ENCODE measurements at places on chromosomes 5 and 9.

- no peak for DNase-seq
Measured at GRCh38 chr9:93492327-93492726, 38.9 kb upstream of the FAM120AOS start.

DNA sequence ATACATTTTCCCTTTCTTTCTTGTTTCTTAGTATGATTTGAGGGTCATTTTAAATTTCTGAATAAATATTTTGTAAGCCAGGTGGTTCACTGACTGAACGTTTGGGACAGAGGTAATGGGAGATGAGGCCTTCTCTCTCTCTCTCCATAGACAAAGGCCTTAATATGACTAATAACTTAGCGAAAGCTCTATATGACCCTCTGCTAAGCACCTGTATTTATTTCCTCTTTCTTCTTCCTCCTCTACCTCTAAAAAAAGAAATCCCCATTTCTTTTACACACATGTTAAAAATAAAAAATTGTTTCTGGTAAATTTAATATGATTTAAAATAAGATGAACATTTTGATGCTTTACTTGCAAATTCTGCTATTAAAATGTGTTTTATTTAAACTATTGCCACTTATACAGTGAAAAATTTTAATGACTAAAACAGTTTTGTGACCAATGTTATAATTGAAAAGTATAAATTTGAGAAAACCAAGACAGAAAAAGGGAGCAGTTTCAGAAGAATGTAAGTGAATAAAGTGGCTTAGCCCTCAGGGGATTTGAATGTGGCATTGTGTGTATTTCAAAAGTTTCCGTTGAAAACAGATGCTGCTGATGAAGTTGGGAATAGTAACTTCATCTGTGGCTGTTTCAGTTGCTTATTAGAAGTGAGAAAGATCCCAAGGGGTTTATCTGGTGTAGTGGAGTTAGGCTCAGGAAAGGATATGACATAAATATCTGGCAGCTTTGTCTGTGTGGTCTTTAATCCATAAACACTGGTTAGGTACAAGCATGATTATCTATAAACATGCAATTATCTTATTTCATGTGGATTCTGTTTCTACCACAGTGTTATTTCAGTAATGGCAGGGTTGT, 128.6 kb upstream of the GRHPR start:
- DNase-seq: peak; percentile 58

GRCh38 chr5:59037941-59038797, 455.3 kb downstream of the RAB3C start:
- DNase-seq: peak; percentile 43

- peak; percentile 59 for DNase-seq
Measured at GRCh38 chr5:133930061-133930812, 38.2 kb downstream of the C5orf15 start.

GRCh38 chr9:5578698-5579085, 50.2 kb upstream of the RIC1 start:
- DNase-seq: no peak

- no peak for DNase-seq
Measured at GRCh38 chr5:26942481-26942880, 95.9 kb downstream of the CDH9 start.

- DNase-seq: peak; percentile 18
Measured at GRCh38 chr5:177984584-177985206, 11.3 kb downstream of the PROP1 start.

- DNase-seq: no peak
Measured at GRCh38 chr5:1288439-1289335, 6.2 kb downstream of the TERT start.

- DNase-seq: no peak
Measured at GRCh38 chr5:31383734-31384133, 148.2 kb downstream of the DROSHA start.

GRCh38 chr9:136119883-136120393, 1.3 kb upstream of the TMEM250 start:
- no peak for DNase-seq

GRCh38 chr9:87435189-87435880, 62.3 kb upstream of the DAPK1 start:
- DNase-seq: no peak

DNA sequence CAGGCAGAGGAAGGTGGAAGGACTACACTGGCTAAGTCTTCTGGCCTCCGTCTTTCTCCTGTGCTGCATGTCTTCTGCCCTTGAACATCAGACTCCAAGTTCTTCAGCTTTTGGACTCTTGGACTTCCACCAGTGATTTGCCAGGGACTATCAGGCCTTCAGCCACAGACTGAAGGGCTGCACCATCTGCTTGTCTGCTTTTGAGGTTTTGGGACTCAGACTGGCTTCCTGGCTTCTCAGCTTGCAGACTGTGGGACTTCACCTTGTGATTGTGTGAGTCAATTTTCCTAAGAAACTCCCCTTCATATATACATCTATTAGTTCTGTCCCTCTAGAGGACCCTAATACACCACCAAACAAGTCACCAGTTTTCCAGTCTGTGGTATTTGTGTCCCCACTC, 9.7 kb upstream of the ANKDD1B start:
- no peak for DNase-seq

DNA sequence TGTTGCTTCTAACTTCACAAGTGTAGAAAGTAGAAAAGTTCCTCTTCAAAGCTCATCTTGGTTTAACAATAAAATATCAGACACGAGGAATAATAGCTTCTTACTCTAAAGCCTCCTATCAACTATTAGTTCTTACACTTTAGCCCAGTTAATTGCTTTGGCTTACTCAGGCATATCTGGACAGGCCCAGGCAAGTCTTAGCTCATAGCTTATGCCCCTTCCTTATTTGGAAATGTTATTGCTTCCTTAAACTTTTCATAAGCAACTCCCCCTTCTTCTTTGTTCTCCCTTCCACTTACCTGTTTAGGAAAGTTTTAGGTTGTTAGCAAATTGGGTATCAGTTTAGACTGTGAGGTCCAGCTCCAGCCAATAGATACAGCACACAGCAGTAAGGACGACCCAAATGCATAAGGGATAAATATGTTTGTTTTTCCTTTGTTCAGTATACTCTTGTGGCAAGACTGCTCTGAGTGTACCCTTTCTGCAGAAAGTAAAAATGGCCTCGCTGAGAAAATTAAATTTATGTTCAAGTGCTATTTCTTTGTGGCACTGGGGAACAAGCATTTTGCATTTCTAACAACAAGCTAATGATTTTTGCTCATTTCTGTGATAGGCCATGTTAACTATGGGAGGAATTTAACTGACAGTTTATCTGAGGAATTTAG, 162.1 kb downstream of the SMC2 start:
- DNase-seq: no peak

DNA sequence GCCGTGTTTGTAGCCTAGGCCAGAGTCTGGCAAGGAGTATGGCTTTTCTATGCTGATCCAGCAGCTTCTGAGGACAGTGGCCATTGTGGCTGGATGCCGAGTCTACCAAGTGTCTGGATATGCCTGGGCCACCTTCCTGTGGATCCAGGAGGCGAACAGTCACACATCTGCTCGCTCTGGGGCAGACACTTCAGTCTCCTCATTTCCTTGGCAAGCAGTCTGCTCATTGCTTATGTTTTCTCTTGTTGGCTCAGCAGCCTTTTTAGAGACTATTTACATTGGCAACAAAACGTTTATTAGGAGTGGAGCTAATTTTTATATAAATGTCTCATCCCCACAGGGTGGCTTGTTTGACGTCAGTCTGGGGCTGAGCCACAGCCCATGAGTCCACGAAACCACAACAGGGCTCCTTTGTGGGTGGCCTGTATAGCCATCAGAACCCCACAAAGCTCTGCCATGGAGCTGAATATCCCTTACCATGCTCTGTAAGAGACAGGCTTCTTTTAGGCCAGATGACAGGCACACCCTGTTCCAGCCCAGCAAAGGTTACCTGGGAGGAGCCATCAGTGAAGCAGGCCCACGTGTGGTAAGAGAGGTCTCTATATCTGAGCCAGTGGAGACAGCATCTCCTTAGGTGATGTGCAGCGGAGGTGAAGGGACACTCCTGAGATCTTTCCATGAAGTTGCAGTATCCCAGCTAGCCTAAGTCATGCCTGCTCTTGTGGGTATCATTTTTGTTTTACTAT, 221.7 kb downstream of the DIRAS2 start:
- DNase-seq: no peak

DNA sequence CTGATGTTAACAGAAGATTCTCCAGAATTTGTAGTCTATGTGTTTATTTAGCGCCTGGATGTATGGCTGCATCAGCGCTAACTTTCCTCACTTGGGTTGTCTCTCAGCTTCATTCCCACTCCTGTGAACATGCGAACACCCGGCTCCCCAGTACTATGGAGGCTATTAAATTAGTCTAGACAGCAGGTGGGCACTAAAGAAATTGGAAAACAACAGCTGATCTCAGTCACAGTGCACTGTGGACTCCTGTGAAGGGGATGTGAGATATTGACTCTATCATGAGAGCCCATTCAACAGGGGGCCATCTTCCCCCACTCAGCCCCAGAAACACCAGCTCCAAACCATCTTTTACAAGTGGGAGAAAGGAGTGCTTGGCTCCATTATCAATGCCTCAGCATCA, 471.0 kb downstream of the KDM4C start:
- no peak for DNase-seq

GRCh38 chr5:128258372-128258771, 174.8 kb downstream of the SLC12A2 start:
- DNase-seq: no peak

DNA sequence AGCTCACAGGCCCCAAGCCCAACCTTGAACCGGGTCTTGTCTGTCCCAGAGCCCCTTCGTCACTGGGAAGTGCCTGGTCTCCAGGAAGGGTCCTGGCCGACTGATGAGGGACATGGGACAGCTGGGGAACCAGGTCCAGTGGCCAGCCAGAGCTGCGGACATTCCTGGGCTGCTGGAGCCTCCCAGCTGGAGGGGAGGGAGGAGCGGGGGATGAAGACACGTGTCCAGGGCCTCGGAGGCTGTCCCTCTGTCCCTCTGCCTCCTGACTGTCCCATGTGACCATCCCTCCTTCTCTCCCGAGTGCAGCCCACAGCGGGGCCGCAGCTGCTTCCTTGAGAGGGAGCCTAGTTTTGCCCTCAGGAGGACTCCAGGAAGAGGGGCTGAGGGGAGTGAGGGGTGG, 41.7 kb upstream of the UBAC1 start:
- peak; percentile 39 for DNase-seq

- no peak for DNase-seq
Measured at GRCh38 chr5:8209500-8209899, 340.6 kb downstream of the MTRR start.

DNA sequence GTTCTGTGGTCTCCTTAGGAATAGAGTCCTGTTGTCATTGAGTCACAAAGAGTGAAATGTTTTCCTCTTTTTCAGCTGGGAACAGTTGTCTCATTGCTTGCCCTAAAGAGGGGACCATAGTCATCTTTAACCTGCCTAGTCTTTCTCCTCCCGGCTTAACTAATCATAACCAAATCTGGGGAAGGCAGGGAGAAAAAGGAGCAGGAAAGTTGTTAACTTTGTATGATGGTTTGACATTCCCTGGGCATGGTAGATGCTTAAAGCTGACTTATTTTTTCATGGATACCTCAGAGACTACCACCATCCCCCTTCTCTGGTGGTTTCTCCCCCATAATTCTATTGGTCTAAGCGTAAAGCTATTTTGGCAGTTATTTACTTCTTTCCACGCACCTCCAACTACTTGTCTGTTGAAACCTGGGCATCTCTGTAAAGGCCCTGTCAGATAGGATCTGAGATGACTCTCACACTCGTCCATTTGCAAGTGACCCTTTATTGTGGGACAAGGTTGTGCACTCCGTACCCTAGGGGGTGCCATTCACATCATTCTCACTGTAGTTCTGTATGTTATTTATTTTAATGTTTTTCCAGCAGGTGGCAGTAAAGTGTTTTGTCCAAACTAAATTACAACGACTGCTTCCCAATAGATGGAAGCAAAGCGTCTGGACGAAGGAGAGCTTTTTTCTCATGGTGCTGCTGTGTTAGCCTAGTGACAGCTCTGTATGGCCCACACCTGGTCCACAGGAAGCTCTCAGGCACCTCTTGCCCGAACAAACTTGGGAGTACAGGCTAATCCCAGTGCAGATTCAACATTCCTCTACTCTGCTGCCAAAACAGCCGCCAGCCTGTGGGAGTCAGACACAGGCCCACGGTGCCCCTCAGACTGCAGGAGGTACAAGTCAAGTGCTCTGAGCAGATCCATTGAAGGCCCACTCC, 3.0 kb upstream of the FAM13B start:
- peak; percentile 91 for DNase-seq

GRCh38 chr9:116641292-116642059, 45.6 kb upstream of the TRIM32 start:
- no peak for DNase-seq

DNA sequence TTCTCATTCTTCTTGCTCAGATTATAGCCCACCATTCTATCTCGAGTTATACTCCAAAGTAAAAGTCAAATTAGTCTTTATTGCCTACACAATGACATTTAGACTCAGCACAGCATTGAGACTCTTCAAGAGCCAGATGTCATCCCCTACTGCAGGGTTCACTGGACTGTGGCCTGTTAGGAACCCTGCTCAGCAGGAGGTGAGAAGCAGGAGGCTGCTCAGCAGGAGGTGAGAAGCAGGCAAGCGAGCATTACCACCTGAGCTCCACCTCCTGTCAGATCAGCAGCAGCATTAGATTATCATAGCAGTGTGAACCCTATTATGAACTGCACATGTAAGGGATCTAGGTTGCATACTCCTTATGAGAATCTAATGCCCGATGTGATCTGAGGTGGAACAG, 12.7 kb upstream of the LIFR start:
- DNase-seq: no peak

GRCh38 chr9:94042516-94043360, 41.5 kb upstream of the PTPDC1 start:
- DNase-seq: no peak

- DNase-seq: peak; percentile 82
Measured at GRCh38 chr9:110579862-110580219, 300 bp upstream of the SVEP1 start.

Data from GM23248 (cell line).